ENCODE measurements at places on chromosomes 12 and 14. TPM values are rescaled to one million over a fixed set of nuclear protein-coding genes. Genes with fewer than 3 reads are reported as not detected.

Gene TAS2R8
- total RNA-seq, result not detected

- no peaks in the 10 kb centered on the region for H3K4me1 ChIP-seq
- H3K4me3 ChIP-seq, result no peak overlapping the region
- no peaks in the 10 kb centered on the region for H3K36me3 ChIP-seq
- DNase-seq, result no peak
- H3K27me3 ChIP-seq, result no peaks in the 10 kb centered on the region
Measured at GRCh38 chr12:85374981-85375380, 95.0 kb downstream of the ALX1 start.

DNA sequence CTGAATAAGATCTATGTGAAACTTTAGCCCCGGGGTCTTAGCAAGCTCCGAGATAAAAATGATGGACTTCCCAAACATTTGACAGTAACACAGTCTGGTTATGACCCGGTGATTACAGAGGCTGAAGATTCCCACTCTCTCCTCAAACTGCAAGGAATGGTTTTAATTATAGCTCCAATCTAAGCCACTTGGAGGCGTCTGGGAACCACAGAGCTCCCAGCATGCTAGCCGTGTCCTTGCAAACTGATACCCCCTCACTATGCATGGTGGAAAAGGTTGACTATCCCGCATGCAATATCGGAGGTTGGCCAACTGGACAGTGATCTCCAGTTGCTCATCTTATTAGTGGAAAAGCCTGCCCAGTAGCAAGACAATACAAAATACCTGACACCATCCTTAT lies 76.5 kb upstream of the GRIN2B start:
- DNase-seq, result no peak
- no peaks in the 10 kb centered on the region for H3K4me1 ChIP-seq
- H3K36me3 ChIP-seq, result no peaks in the 10 kb centered on the region
- no peak overlapping the region for H3K4me3 ChIP-seq
- no peak overlapping the region for H3K27ac ChIP-seq

Gene TBC1D30
- 15.7 TPM for total RNA-seq

DNA sequence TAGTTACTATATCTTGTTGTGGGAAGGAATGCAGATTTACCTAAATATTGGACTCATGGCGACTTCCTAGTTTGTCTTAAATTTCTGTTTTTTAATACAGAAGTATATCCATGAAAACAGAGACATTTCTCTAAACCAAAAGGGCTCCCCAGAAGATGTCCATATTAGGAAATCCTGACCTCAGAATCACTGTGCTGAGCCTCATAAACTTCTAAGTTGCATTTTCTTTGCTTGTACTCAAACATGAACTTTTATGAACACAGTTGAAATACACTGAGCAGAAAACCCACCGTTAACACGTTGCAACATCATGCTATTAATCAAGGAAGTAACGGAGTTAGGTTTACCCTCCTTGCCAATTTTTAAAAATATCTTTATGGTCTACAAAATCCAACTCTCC lies 42.9 kb upstream of the NR2C1 start:
- no peak overlapping the region for H3K27ac ChIP-seq
- no peaks in the 10 kb centered on the region for H3K36me3 ChIP-seq

DNA sequence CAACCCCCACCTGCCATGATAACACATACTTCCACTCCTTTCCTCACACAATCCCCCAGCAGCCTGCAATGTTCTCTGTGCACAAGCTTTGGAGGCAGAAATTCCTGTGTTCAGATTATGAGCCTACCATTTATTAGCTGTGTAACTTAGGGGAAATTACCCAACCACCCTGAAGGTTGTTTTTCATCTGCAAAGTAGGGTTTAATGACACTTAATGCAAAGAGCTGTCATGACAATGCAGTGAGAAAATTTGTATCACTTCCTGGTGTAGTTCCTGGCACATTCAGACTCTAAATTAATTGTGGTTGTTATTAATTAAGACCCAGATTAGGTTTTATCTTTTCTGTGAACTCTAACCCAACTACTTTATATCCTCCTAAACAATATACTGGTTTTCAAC lies 122.4 kb upstream of the DYRK2 start:
- H3K36me3 ChIP-seq, result no peaks in the 10 kb centered on the region
- no peak for DNase-seq
- H3K4me1 ChIP-seq, result no peaks in the 10 kb centered on the region
- H3K27ac ChIP-seq, result no peak overlapping the region
- no peak overlapping the region for H3K4me3 ChIP-seq
- no peaks in the 10 kb centered on the region for H3K27me3 ChIP-seq

DNA sequence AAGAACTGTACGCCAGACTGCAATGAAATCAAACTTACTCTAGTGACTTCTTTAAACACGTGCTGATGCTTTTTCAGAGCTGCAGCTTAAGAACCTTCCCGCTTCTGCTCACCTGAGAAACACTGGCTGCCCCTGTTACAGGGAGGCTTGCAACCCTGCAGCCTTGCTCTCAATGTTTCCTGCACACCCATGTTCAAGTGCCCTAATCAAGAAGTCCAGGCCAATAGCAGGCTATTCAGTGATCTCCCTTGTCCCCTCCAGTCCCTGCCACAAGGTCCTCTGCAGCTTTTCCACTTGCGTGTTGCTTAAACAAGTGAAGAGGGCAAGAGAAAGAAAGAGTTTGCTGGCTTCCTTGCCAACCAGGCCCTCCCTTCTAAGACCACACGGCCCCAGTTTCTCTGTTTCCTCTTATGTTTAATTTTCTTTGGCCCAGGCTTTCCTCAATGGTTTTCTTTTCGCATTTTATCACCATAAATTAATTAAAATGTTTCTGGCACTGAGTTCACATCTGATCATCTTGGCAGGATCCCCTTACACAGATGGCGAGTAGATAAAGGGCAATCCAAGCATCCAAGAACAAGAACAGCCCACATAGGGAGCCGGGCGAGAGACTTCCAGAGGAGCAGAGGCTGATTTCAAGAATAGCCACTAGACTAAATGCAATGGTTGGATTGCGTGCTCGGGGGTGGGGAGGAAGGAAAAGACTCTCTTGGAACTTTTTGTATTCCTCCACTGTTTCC lies 82.3 kb upstream of the CDKN3 start:
- H3K4me3 ChIP-seq, result no peak overlapping the region
- no peaks in the 10 kb centered on the region for H3K36me3 ChIP-seq
- peak; percentile 58 for DNase-seq
- H3K27me3 ChIP-seq, result no peaks in the 10 kb centered on the region
- peaks cover 4% of the 10 kb centered on the region for H3K4me1 ChIP-seq

DNA sequence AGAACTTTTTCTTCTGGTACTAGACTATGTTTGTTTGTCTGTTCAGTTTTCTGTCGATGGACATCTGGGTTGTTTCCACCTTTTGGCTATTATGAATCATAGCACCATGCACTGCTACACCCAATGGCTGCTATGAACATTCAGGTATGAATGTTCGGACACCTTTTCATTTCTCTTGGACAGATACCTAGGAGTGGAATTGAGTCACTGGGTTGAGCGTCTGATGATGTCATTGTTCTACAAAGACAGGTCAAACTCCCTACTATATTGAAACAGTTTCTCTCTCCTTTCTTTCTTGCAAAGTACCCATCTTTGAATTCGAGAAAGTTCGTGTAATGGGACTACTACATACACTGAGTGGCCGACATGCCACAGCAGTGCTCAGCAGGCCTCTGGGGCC lies 44.7 kb downstream of the KCTD10 start:
- no peak for DNase-seq
- no peaks in the 10 kb centered on the region for H3K36me3 ChIP-seq
- no peaks in the 10 kb centered on the region for H3K27me3 ChIP-seq
- H3K27ac ChIP-seq, result no peak overlapping the region
- H3K4me3 ChIP-seq, result no peak overlapping the region

DNA sequence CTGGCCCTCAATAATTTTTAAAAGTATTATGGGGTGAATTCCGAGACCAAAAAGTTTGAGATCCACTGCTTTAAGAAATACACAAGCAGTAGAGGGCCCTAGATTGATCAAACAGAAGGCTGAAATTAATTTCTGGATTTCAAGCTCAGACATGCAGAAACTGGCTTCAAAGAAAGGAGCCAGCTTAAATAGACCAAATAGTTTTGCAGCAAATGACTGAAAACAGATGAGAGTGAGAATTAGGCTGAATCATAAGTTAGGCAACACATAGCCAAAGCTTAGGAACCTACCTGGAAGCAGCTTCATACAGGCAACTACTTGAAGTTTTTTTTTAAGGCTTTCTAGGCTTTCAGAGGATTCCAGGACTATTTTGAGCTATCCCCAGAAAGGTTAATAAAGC lies 12.4 kb downstream of the ATF7 start:
- peaks cover 1% of the 10 kb centered on the region for H3K36me3 ChIP-seq
- H3K27me3 ChIP-seq, result no peaks in the 10 kb centered on the region
- DNase-seq, result no peak
- no peak overlapping the region for H3K27ac ChIP-seq
- H3K4me1 ChIP-seq, result no peaks in the 10 kb centered on the region
- no peak overlapping the region for H3K4me3 ChIP-seq

GRCh38 chr12:84619053-84619571 lies 293.5 kb downstream of the SLC6A15 start:
- no peak for DNase-seq
- H3K4me3 ChIP-seq, result no peak overlapping the region
- H3K27ac ChIP-seq, result no peak overlapping the region
- no peaks in the 10 kb centered on the region for H3K36me3 ChIP-seq
- no peaks in the 10 kb centered on the region for H3K4me1 ChIP-seq

Data from lung (tissue), 17 donors.